Activated B cell treated with CpG ODN at 0.5 μM for 24 hours (primary cell): ENCODE measurements at places on chromosomes 3 and 15. TPM values are rescaled to one million over a fixed set of nuclear protein-coding genes. Genes with fewer than 3 reads are reported as not detected.

Gene FAM3D
- total RNA-seq: not detected in 2 replicates

Gene KNG1
- not detected in 2 replicates for total RNA-seq

Gene TMEM212
- total RNA-seq: not detected in 2 replicates

Gene GPR62
- not detected in 2 replicates for total RNA-seq

Gene TRPM1
- total RNA-seq: 0.05 TPM in 1 of 2 replicates, not detected in the other

Gene RAB6B
- total RNA-seq: not detected in 2 replicates

Gene PHLDB2
- total RNA-seq: 2.5 and 4.2 TPM in 2 replicates

Gene FANCD2OS
- total RNA-seq: not detected in 2 replicates

Gene OIP5
- total RNA-seq: 0.62 and 1.4 TPM in 2 replicates

Gene SENP8
- total RNA-seq: 1.1 and 1.6 TPM in 2 replicates

Gene GNB4
- 18.0 and 22.7 TPM in 2 replicates for total RNA-seq

Gene UROC1
- not detected in 2 replicates for total RNA-seq

Gene ITPKA
- 0.18 TPM in 1 of 2 replicates, not detected in the other for total RNA-seq
